ENCODE measurements at places on chromosomes 3 and 15. TPM values are rescaled to one million over a fixed set of nuclear protein-coding genes. Genes with fewer than 3 reads are reported as not detected.

- H3K36me3 ChIP-seq = no peaks in the 10 kb centered on the region
- DNase-seq = no peak
- H3K4me1 ChIP-seq = peaks cover 10% of the 10 kb centered on the region
These were observed 976 bp downstream of the ATP2B2 start for GRCh38 chr3:10504171-10505049.

DNA sequence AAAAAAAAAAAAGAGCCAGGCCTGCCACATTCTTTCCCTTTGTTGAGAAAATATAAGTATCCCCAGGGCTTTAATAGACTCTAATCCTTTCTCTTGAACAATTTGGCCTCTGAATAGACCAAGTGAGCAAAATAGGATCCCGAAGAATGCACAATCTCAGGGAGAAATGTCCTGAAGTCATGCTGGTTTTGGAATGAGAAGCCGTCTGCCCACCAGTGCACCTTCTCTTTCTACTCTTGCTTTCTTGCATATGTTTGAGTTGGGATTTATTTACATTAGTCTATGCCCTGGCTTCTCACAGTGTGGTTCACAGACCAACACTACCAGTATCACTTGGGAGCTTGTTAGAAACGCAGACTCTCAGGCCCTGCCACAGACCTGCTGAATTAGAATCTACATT is 153.0 kb downstream of the ZNF621 start:
- DNase-seq = no peak
- peaks cover 15% of the 10 kb centered on the region for H3K4me1 ChIP-seq
- no peaks in the 10 kb centered on the region for H3K27me3 ChIP-seq
- H3K36me3 ChIP-seq = no peaks in the 10 kb centered on the region

- DNase-seq = no peak
- H3K4me3 ChIP-seq = no peak overlapping the region
- peaks cover 34% of the 10 kb centered on the region for H3K4me1 ChIP-seq
- no peaks in the 10 kb centered on the region for H3K27me3 ChIP-seq
These were observed 82.3 kb upstream of the OCA2 start for GRCh38 chr15:28181366-28181765.

DNA sequence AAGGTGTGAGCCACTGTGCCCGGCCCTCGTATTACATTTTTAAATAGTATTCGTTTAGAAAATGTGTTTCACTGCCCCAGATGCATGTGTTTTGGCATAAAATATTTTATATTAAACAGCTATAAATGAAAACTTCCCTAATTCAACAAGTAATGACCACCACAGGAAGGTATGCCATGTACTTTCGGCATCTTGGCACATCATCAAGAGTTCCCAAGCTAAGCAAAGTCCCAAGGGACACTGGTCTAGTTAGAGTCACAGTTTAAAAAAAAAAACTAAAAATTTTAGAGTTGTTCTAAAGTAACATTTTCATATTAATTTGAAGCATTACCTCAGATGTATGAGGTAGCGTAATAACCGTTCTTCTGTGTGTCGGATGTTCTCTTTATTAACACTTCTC is 15.6 kb upstream of the ARPP19 start:
- H3K4me1 ChIP-seq = no peaks in the 10 kb centered on the region
- H3K4me3 ChIP-seq = no peak overlapping the region
- no peaks in the 10 kb centered on the region for H3K27me3 ChIP-seq
- peaks cover 80% of the 10 kb centered on the region for H3K36me3 ChIP-seq
- no peak overlapping the region for H3K27ac ChIP-seq

DNA sequence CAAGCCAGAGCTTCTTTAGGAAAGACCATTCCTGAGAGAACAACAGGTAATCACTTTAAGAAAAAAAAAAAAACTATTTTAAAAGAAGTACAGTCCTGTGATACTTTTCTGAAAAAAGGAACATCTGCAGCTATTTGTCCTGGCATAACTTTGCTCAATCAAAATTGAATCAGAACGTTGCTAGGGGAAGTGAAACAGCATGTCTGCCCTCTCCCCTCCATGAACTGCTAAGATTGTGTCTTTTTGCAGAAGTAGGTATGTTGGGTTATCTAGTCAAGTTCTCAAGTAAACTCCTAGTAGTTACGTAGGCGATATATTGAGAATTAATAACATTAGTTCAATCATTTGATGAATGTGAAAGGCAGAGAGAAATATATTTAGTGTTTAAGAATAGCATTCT is 1013.3 kb downstream of the TUSC7 start:
- no peaks in the 10 kb centered on the region for H3K36me3 ChIP-seq
- no peak overlapping the region for H3K4me3 ChIP-seq
- no peaks in the 10 kb centered on the region for H3K27me3 ChIP-seq
- DNase-seq = no peak
- H3K27ac ChIP-seq = no peak overlapping the region

GRCh38 chr15:89450076-89451006 is 46.0 kb downstream of the RHCG start:
- no peaks in the 10 kb centered on the region for H3K36me3 ChIP-seq
- peaks cover 95% of the 10 kb centered on the region for H3K27me3 ChIP-seq
- no peak overlapping the region for H3K4me3 ChIP-seq
- no peaks in the 10 kb centered on the region for H3K4me1 ChIP-seq

DNA sequence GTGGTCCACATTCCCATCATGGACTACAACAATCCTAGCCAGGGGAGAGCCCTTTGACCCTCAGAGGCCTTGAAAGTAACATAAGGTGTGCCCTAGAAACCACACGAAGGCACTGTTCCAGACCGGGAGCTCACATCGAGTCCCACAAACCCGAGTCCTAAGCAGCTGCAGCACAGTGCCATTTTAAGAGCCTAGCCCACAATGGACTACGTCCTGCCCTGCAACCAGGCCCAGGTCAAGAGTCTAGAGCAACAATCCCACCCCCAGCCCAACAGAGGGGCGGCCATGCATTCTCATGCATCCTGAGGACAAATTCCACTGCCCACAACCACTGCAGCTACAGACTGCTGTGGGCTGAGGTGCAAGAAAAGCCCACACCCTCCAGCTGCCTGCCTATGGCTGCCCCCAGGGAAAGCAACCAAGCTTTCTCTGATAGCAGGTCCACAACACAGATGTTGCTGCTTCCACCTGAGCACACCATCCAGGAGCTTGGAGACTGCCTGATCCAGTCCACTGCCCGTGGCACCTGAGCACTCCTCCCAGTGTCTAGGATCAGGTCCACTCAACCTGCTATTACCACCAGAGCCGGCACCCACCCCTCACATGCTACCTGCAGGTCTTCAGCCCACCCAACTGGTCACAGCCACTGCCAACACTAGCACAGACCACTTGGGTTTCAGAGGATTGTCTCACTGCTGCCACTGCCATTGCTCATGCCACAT is 56.8 kb downstream of the IGSF11 start:
- H3K36me3 ChIP-seq = no peaks in the 10 kb centered on the region
- H3K27ac ChIP-seq = no peak overlapping the region
- peaks cover under 1% of the 10 kb centered on the region for H3K4me1 ChIP-seq
- no peak overlapping the region for H3K4me3 ChIP-seq
- no peak for DNase-seq

GRCh38 chr15:79157631-79158592 is 67.3 kb upstream of the RASGRF1 start:
- H3K27ac ChIP-seq = no peak overlapping the region
- H3K36me3 ChIP-seq = no peaks in the 10 kb centered on the region
- peaks cover 8% of the 10 kb centered on the region for H3K4me1 ChIP-seq
- no peak for DNase-seq
- H3K4me3 ChIP-seq = no peak overlapping the region
- peaks cover 11% of the 10 kb centered on the region for H3K27me3 ChIP-seq

DNA sequence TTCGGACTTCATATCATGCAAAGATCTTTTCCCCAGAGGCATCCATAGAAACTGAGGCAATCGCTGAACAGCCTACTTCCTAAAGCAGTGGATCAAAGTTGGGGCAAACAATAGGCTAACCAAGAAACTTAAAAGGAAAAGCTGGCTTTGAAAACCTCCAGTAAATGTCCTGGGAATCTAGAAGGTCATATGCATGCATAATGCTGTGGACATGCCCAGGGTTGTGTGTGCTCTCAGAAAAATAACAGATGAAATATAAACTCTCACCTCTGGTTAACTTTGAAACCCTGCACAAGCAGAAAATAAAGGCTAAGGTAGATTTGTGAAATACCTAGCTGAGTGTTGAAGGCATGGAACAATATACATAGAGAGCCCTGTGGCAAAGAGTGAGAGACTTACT is 96.3 kb downstream of the MYO9A start:
- no peak overlapping the region for H3K4me3 ChIP-seq
- no peaks in the 10 kb centered on the region for H3K4me1 ChIP-seq
- peaks cover 23% of the 10 kb centered on the region for H3K36me3 ChIP-seq
- DNase-seq = no peak

DNA sequence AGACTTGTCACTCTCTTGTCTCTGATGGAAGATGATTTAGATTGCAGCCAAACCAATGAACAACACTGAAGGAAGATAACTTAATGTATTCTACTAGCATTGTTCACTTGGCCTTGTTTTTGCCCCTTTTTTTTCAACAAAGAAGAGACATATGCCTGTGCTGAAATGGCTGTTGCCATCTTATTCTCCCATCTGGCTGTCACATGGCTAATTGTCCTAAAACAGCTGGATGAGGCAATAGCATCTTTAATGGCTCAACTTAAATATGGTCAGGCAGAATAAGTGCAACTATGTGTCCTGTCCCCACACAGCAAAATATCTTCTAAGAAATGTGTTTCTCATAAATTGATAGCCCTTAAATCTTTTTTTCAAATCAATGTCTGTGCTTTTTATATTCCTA is 576.9 kb downstream of the TUSC7 start:
- no peak overlapping the region for H3K27ac ChIP-seq
- no peaks in the 10 kb centered on the region for H3K27me3 ChIP-seq
- H3K4me1 ChIP-seq = no peaks in the 10 kb centered on the region
- H3K36me3 ChIP-seq = no peaks in the 10 kb centered on the region
- H3K4me3 ChIP-seq = no peak overlapping the region

GRIP2 gene
- 59.1 TPM for total RNA-seq

FSD2 gene
- 108 TPM for total RNA-seq

PLA2G4D gene
- total RNA-seq = not detected

CPN2 gene
- 2.4 TPM for total RNA-seq

Data from left ventricle myocardium inferior (tissue), 1 donor.